Kidney (tissue), 22 donors: ENCODE measurements at places on chromosomes 12 and 14. TPM values are rescaled to one million over a fixed set of nuclear protein-coding genes. Genes with fewer than 3 reads are reported as not detected.
A peak's percentile ranks its signal among the peaks of the same experiment; 100 is the strongest.

The DPY19L2 gene
- polyA plus RNA-seq = 17.8 TPM

The TNS2 gene
- 90.1 TPM for polyA plus RNA-seq

The HSPA2 gene
- 56.2 TPM for polyA plus RNA-seq

The RERGL gene
- 48.4 TPM for polyA plus RNA-seq

The NFATC4 gene
- polyA plus RNA-seq = 38.9 TPM

- peak; percentile 92 for DNase-seq
Observed at GRCh38 chr12:109736552-109737108, 23.0 kb downstream of the FAM222A start.

- DNase-seq = no peak
Observed at GRCh38 chr12:11667171-11667570, 17.7 kb downstream of the ETV6 start.

DNA sequence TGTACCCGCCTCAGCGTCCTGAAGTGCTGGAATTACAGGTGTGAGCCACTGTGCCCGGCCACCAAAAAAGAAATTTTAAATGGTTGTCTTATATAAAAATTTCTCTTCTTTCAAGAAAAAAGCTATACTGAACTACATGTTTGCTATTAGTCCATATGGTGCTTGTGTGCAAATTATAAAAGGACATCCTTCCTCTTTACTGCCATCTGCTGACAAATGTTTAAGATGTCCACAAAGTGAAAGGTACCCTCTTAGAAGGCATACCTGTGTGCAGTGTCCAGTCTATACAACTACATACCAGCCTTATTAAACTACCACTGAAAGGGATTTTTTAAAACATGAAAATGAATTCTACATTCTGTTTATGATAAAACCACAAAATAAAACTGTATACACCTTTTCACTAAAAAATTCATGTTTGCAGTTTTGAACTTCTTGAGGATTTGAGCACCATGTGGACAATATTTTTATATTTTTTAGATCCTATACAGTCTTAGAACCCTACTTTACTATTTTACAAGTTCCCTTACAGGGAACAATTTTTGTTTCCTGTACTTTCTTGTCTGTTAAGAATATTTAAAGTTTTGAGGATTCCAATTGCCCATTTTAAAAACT, 32.8 kb upstream of the TOMM20L start:
- DNase-seq = no peak

DNA sequence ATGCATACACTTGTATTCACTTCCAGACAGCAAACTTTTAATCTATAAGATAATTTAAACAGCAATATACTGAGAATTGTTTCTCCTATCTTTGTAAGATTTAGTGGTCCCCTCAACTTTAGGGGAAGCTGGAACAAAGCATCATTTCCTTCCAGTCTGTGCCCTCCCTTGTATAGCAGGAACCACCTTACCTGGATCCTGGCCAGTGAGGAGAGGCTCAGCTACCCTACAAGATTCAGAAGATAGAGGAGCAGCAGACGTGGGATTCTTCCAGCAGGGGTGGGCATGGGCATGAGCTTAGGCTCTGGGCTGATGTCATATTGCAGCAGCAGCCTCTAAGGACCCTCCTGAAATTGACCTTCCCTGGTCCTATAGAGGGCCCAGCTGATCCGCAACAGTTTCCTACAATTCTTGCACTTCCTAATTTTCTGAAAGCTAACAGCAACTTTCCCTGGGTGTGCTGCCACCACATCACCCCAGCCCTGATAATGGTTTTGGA, 21.3 kb downstream of the MOK start:
- no peak for DNase-seq
